Hematopoietic multipotent progenitor cell treated with erythropoietin and hydrocortisone succinate and interleukin-3 and kit ligand, for 15 days (in vitro differentiated cells): ENCODE measurements at places on chromosomes 5 and 9.

- no peak for DNase-seq
These were observed 558.4 kb downstream of the BNC2 start for GRCh38 chr9:16312116-16312515.

GRCh38 chr5:32828492-32828891, 117.4 kb downstream of the NPR3 start:
- no peak for DNase-seq

DNA sequence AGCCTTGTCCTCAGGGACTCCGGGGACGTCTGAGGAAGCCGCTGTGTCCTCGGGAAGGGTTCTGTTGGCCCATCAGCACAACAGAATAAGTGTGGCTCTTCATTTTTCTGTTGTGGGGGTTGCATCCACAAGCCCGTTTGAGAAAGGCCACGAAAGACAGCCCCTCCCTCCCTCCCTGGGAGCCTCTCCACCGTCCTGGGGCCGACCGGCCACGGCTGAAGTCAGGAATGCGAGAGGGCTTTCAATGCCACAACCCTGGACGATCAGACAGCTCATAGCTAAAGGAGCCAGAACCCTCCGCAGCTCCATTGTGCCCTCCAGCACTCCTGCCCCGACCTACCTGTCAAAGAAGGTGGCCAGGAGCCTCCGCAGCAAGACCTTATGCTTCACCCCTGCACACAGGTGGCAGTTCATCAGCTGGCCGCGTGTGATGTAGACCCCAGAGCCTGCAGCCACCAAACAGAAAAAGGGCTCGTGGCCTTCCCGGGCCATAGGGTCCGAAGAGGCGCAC, 52.4 kb upstream of the UBAC1 start:
- no peak for DNase-seq

GRCh38 chr5:633501-633955, 21.4 kb downstream of the CEP72 start:
- DNase-seq: no peak

GRCh38 chr5:28542987-28543386, 1504.6 kb upstream of the CDH9 start:
- no peak for DNase-seq

- no peak for DNase-seq
These were observed 45.1 kb downstream of the FBXL7 start for GRCh38 chr5:15545082-15545481.

DNA sequence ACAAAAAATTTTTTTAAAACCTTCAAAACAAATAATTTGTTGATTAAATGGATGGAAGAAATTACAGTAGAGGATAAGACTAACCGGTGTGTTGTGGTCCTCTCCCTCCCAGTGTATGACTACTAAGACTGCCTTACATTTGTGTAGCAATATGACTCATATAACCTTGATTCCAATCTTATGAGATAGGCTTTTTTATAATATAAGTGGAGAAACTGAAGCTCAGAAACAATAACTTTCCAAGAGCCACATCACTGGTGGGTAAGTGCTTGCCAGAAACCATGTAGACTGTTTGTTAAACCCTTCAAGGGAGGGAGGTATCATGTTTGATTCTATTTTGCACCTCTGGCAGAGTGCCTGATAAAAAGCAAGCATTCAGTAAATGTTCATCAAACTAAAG, 47.5 kb downstream of the NLN start:
- no peak for DNase-seq
